Bladder microvascular endothelial cell (primary cell): ENCODE measurements at places on chromosomes 7 and 10. TPM values are rescaled to one million over a fixed set of nuclear protein-coding genes. Genes with fewer than 3 reads are reported as not detected.

PON1 gene
- under 0.01 TPM in 1 of 2 replicates, not detected in the other for total RNA-seq

RTKN2 gene
- total RNA-seq, result 0.16 and 0.25 TPM in 2 replicates

SH3PXD2A gene
- 2.9 and 3.2 TPM in 2 replicates for total RNA-seq

MUC3A gene
- total RNA-seq, result under 0.01 TPM in 1 of 2 replicates, not detected in the other

CUBN gene
- total RNA-seq, result 1.3 and 14.9 TPM in 2 replicates

TMEM229A gene
- not detected in 2 replicates for total RNA-seq

CELF2 gene
- 3.4 and 23.2 TPM in 2 replicates for total RNA-seq

AGK gene
- 15.2 and 27.9 TPM in 2 replicates for total RNA-seq

TYW1B gene
- 0.97 and 7.1 TPM in 2 replicates for total RNA-seq

ASB15 gene
- total RNA-seq, result not detected in 2 replicates

FAM241B gene
- total RNA-seq, result 0.88 TPM in 1 of 2 replicates, not detected in the other

UCN3 gene
- total RNA-seq, result not detected in 2 replicates

CTNNA3 gene
- 0.16 TPM in 1 of 2 replicates, not detected in the other for total RNA-seq

HDAC9 gene
- total RNA-seq, result 13.6 and 26.3 TPM in 2 replicates

OR2A1 gene
- total RNA-seq, result not detected in 2 replicates

HOXA6 gene
- total RNA-seq, result 2.3 and 6.9 TPM in 2 replicates

IL6 gene
- 0.38 and 2.1 TPM in 2 replicates for total RNA-seq

OR6V1 gene
- total RNA-seq, result not detected in 2 replicates

RAB19 gene
- 1.1 TPM in 1 of 2 replicates, not detected in the other for total RNA-seq

LYZL1 gene
- total RNA-seq, result not detected in 2 replicates

HEPACAM2 gene
- total RNA-seq, result not detected in 2 replicates

NEUROD6 gene
- total RNA-seq, result not detected in 2 replicates

WDR86 gene
- total RNA-seq, result 0.16 TPM in 1 of 2 replicates, not detected in the other

AGMO gene
- 1.9 TPM in 2 replicates for total RNA-seq

C7orf57 gene
- total RNA-seq, result 0.19 TPM in 1 of 2 replicates, not detected in the other

BBS9 gene
- 7.1 and 18.5 TPM in 2 replicates for total RNA-seq

EIF5AL1 gene
- total RNA-seq, result 0.16 and 0.25 TPM in 2 replicates

LRIT1 gene
- total RNA-seq, result not detected in 2 replicates

ENTPD1 gene
- 10.3 and 16.8 TPM in 2 replicates for total RNA-seq

GPR26 gene
- total RNA-seq, result not detected in 2 replicates

PAPSS2 gene
- 37.2 and 104 TPM in 2 replicates for total RNA-seq

POLR2J2 gene
- 0.97 and 10.5 TPM in 2 replicates for total RNA-seq

HMX3 gene
- 0.16 TPM in 1 of 2 replicates, not detected in the other for total RNA-seq

MYH16 gene
- total RNA-seq, result 0.13 and 0.16 TPM in 2 replicates

NKX2-3 gene
- total RNA-seq, result under 0.01 TPM in 1 of 2 replicates, not detected in the other

CPA2 gene
- total RNA-seq, result not detected in 2 replicates

DOCK1 gene
- total RNA-seq, result 64.8 and 139 TPM in 2 replicates

ABCF2 gene
- 44.2 and 53.0 TPM in 2 replicates for total RNA-seq

EVX1 gene
- not detected in 2 replicates for total RNA-seq

TMEM26 gene
- not detected in 2 replicates for total RNA-seq

CALML3 gene
- not detected in 2 replicates for total RNA-seq

ZNF853 gene
- total RNA-seq, result 0.16 and 1.9 TPM in 2 replicates

IFIT1 gene
- total RNA-seq, result 3.5 and 5.3 TPM in 2 replicates

DDC gene
- total RNA-seq, result not detected in 2 replicates

VAX1 gene
- not detected in 2 replicates for total RNA-seq
